ENCODE measurements at places on chromosomes 2 and 18.

GRCh38 chr18:48030616-48031480 is 100.4 kb upstream of the SMAD2 start:
- peak; percentile 43 for DNase-seq

DNA sequence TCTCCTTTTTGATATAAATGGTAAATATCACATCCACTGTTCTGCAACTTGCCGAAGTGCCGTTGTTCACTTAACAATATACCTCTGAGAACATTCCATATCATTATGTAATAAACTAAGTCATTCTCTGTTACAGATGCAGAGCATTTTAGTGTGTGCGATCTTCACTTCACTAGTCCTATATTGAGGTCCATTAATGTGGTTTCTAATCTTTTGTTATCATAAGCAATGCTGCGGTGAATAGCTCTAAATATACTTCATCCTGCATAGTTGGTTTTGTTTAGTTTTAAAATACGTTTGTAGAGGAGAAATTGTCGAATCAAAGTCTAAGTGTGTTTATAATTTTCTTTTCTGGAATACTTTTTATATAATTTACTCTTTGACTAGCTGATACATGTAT is 280.3 kb upstream of the TRIB2 start:
- no peak for DNase-seq

- no peak for DNase-seq
These were observed 22.0 kb downstream of the PHLPP1 start for GRCh38 chr18:62737241-62737873.

DNA sequence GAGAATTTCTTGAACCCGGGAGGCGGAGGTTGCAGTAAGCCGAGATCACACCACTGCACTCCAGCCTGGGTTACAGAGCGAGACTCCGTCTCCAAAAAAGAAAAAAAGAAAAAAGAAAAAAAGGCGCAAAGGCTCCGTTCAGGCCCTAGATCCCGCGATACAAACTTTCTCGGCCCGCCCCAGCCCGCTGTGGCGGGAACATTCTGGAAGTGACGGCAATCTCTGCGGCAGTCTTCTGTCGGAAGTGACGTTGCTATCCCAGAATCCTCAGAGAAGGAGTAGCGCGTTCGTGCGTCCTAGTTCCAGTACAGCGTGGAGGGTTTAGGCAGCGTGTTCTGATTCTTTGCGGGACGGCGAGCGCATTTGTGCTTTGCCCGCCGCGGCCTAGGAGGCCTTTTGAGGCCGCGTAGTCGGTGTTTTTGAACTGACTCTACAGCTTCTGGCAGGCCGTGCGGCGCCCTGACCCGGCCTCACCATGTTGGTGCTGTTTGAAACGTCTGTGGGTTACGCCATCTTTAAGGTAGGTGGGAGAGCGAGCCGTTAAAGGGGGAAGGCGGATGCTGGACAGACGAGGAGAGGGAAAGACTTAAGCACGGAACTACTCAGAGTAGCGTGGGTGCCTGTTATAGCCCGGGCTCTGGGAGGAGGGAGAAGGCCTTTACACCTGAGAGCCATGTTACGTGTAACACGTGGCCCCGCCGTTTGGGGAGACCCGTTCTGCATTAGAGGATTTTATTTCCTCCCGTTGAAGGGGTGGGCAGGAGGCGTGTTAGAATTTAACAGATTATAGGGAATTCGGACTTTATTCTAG is at the start of gene NOP58:
Gene NOP58, plus strand, starts transcription at position 297 of the 811 bp plus-strand sequence. Its CDS starts 179 bp downstream, at position 476.
- DNase-seq, result peak; percentile 97

- DNase-seq, result no peak
These were observed 559 bp downstream of the IMMT start for GRCh38 chr2:86194751-86195054.

DNA sequence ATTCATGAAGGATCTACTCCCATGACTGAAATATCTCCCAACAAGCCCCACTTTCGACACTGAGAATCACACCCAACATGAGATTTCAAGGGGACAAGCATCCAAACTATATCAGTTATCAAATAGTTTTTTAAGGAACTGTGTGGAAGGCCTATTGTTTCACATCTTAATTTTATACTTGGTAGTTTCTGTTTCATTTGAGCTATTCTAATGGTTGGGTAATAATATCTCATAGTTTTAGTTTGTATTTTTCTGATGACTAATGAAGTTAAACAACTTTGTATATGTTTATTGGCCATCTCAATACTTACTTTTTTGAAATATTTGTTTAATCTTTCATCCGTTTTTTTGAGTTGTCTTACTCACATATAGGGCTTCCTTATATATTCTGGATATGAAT is 135.0 kb downstream of the SCG2 start:
- no peak for DNase-seq

GRCh38 chr2:232315049-232315922 is 63.3 kb upstream of the ALPP start:
- peak; percentile 85 for DNase-seq

- no peak for DNase-seq
These were observed 20.2 kb downstream of the CHST9 start for GRCh38 chr18:27164905-27165304.

DNA sequence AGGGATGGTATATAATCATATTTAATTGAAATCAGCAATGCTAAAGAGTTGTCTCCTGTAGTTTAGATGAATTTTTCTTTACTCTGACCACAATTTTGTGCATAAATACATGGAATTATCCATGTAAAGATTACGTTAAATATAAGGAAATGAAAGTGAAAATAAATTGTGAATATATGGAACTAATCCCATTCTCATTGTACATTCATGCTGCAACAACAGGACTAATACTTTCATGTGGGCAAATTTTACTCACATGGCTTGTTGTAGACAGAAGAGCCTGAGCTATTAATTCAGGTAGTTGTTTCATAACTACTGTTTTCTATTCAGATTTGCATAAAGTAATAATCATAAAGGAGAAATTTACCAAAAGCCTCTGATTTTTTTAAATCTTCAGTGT is 357.8 kb downstream of the ARHGAP15 start:
- DNase-seq, result no peak

DNA sequence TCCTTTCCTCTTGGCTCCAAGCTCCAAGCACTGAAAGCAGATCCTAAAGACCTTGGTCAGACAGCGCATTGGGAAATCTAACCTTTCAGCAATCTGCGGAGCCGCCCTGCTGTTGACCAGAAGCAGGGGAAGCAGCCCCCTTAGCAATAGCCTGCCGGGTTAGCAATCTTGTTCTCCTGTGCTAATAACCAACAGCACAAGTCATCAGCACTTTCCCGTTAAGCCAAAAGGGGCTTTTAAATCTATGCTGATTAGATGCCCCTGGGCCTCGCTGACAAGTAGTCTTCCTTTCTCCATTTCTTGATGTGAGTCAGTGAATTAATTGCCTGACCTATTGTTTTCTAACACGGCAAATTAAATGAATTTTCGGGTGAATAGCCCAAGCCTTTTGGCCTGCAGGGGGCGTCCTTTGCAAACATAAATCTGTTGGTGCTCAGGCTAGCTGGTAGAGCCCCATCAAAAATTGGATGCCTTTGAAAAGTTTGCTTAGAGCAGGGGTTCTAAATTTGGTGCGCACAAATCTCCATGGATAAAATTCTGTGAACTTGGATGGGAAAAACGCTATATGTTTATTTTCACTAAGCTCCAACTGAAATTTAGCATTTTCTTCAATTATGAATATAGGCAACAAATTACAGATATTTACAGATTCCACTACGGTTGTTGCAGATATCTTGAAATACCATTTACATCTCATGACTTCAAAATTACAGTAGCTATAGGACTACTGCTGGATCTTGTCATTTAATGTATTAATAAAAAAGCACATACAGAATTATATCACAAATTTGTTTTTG is 24.6 kb downstream of the MAIP1 start:
- DNase-seq, result peak; percentile 79

GRCh38 chr2:40028792-40029488 is 249.9 kb upstream of the THUMPD2 start:
- DNase-seq, result no peak

DNA sequence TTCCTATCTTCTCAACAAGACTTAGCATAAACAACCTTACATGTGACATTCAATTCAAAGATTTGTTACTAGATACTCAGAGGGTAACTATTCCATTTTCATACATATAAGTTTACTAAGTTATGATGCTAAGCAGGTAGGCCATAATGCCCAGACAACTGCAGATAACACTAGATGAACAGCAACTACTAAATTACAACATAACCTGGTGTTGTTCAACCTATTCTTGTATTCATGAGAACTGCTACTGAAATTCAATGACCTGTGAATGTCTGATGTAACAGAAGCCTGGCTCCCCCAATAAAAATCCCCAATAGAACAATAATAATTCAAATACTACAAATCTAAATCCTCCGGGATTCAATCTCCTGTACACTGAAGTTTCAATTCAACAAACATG is 24.8 kb downstream of the FEZ2 start:
- no peak for DNase-seq

- no peak for DNase-seq
These were observed 71.3 kb downstream of the UGGT1 start for GRCh38 chr2:128162266-128162665.

- no peak for DNase-seq
These were observed 259.0 kb downstream of the HNMT start for GRCh38 chr2:138223319-138223718.

DNA sequence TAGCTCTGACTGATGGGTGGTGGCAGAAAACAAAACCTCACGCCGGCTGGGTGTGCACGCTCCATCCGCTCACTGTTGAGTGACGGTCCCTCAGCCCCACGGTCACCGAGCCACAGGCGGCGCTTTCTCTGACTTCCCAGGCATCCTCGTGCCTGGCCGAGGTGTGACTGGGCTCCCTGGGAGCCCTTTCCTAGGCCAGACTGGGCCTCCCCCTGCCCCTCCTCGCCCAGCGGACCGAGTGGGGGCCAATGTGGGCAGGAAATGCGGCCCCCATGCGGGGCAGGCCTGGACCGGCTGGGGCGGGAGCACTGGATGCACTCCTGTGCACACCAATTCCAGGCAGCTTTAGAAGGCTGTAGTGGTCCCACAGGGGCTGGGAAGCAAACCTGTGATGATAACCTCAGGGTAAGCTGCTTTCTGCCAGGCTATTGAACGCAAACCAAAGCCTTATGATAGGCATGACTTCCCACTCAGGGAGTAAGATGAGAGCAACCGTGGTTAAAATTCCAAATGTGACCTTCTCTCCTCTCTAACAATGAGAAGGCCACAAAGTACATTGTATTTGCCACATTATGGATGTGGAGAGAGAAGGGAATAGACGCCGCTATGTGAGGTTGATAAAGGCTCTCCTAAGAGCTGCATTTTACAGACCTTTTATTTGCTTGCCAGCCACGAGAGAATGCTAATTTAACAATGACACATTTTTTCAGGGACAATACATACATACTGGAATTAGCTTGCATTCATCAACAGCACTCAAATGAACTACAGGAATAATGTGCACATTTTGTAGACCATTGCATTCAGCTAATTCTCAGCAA is 83.9 kb upstream of the PGAP1 start:
- no peak for DNase-seq

- peak; percentile 36 for DNase-seq
These were observed 70.3 kb downstream of the HAUS1 start for GRCh38 chr18:46174342-46175041.

DNA sequence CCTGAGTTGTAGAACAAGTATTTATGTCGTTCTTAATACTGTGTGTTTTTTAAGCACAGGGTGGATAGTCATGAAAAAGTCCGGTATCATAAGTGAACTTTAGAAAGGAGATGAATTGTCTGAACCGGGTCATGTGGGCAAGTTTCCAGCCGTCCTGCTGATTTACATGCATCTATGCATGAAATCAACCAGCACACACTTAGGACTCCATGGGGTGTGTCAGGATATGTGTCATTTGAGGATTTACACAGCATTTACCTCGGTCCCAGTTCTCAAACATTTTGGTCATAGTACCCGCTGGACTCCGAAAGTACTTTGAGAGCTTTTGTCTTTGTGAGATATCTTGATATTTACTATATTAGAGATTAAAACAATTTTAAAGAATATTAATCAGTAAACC is 47.5 kb upstream of the TWSG1 start:
- DNase-seq, result no peak

DNA sequence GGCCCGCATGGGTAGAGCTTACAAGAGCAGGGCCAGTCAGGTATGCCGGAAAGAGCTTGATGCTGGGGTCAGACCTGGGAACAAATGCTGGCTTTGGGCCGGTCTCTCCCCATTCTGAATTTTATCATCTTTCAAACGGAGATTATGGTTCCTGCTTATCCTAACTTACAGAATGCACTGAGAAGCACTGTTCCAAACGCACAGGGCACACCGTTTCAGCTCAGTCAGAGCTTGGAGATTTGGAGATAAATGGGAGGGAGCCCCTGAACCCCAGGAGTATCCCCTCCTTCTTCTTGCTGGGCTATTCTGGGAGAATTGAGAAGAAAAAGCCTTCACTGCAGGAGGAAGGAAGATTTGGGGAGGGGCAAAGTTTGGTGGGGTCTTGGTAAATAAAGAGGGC is 169.4 kb downstream of the DDX1 start:
- no peak for DNase-seq

DNA sequence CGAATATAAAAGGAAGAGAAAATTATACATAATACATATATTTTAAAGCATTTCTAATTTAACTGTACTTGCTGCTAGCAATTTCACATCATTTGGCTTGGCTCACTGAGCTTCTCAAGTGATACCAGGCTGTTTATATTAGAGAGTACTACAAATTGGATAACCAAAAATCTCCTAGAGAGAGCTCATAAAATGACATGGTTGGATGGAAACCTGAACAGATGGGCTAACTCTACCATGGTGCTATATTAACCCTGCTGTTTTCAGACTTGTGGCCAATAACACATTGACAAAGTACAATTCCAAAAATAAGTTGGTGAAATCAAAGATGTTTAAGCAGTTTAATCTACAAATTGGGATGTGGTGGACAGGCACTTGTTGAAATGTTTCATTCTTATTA is 364.4 kb upstream of the GCFC2 start:
- DNase-seq, result no peak

DNA sequence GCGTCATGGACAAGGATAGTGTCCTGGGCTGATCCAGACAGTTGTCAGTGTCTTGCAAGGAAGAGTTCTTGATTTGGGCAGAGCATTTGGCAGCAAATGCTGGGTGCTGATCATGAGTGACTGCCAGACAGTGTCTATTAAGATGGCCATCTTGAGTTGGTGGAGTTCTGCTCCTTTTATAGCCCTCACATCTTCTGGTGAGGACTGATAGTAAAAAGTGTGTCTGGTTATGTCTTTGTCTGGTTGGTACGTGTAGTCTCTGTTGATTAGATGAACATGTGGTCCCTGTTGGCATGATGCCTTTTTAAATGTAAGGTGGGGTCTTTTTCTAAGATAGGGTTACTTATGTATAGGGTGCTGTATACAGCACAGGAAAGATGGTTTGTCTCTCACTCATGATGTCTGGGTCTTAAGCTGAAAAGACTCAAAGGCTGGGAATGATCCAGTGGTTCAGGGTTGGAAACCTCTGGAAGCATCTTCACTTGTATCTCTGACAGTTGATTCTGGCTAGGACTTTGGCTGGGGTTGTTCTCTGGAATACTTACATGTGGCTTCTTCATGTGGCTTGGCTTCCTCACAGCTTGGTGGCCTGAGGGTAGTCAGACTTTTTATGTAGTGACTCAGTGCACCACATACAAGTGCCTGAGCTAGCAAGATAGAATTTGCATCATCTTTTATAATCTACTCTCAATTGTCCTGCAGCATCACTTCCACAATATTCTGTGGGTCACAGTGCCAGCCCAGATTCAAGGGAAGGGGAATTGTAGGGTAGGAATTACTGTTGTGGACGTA is 11.8 kb downstream of the MTX2 start:
- DNase-seq, result peak; percentile 80

- DNase-seq, result peak; percentile 40
These were observed 536 bp downstream of the VPS54 start for GRCh38 chr2:64018701-64019082.
